HFFc6 (cell line): ENCODE measurements at places on chromosomes 4 and X. TPM values are rescaled to one million over a fixed set of nuclear protein-coding genes. Genes with fewer than 3 reads are reported as not detected.

DNA sequence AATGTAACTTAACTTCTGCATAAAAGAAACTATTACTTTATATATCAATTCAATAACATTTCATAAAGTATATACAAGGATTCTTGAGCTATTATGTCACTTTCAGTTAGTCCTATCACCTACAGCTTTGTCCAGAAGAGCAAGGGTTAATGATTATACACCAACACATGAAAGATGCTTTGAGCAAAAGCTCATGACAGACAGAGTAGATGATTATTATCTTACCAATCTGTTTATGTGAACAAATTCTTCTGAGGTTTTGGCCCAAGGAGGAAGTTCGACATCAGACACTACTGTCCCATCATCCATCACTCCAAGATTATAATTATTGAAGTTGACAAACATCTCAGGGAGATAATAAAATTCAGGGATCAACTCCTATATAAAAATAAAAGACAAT is 166.7 kb upstream of the MAB21L2 start:
- no peak for DNase-seq
- H3K27ac ChIP-seq: no peak overlapping the region
- H3K27me3 ChIP-seq: no peaks in the 10 kb centered on the region

DNA sequence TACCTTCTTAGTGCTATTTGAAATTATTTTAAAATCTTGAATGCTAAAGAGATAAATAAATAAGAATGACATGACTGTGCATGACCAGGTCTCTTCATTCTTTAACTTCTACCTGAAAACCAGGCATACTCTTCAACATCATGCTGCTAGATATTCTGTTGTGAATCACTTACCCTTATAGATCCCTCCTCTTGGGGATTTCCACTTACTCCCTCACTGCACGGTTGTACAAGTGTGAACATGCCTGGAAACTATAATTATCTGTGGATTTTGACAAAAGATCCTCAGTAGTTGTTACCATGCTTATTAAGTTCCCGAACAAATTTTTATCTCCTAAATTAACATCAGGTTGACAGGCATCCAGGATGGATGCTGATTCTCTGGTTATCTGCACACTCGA is 54.3 kb downstream of the ADGRL3 start:
- no peak overlapping the region for H3K27ac ChIP-seq
- H3K4me1 ChIP-seq: no peaks in the 10 kb centered on the region
- no peak overlapping the region for H3K4me3 ChIP-seq
- H3K27me3 ChIP-seq: no peaks in the 10 kb centered on the region
- DNase-seq: no peak

GRCh38 chr4:5799406-5799805 is 88.4 kb downstream of the EVC start:
- no peak overlapping the region for H3K4me3 ChIP-seq
- H3K36me3 ChIP-seq: peaks cover 24% of the 10 kb centered on the region
- H3K27me3 ChIP-seq: peaks cover 4% of the 10 kb centered on the region
- no peak overlapping the region for H3K27ac ChIP-seq
- H3K4me1 ChIP-seq: no peaks in the 10 kb centered on the region; the same call in 1 of the 2 replicates
- DNase-seq: no peak

GRCh38 chrX:151985531-151985930 is 11.1 kb upstream of the GABRE start:
- H3K4me3 ChIP-seq: no peak overlapping the region
- H3K27ac ChIP-seq: no peak overlapping the region
- H3K4me1 ChIP-seq: peaks cover 24% of the 10 kb centered on the region; the same call in 1 of the 2 replicates
- no peaks in the 10 kb centered on the region for H3K27me3 ChIP-seq
- DNase-seq: no peak

- H3K4me3 ChIP-seq: no peak overlapping the region
- DNase-seq: no peak
These were observed 38.4 kb upstream of the ARSD start for GRCh38 chrX:2967584-2967983.

- no peak overlapping the region for H3K4me3 ChIP-seq
- peaks cover 4% of the 10 kb centered on the region for H3K27me3 ChIP-seq
- DNase-seq: no peak
- H3K4me1 ChIP-seq: no peaks in the 10 kb centered on the region
- H3K27ac ChIP-seq: no peak overlapping the region
These were observed 117.0 kb upstream of the TEX13C start for GRCh38 chrX:125202591-125203248.

DNA sequence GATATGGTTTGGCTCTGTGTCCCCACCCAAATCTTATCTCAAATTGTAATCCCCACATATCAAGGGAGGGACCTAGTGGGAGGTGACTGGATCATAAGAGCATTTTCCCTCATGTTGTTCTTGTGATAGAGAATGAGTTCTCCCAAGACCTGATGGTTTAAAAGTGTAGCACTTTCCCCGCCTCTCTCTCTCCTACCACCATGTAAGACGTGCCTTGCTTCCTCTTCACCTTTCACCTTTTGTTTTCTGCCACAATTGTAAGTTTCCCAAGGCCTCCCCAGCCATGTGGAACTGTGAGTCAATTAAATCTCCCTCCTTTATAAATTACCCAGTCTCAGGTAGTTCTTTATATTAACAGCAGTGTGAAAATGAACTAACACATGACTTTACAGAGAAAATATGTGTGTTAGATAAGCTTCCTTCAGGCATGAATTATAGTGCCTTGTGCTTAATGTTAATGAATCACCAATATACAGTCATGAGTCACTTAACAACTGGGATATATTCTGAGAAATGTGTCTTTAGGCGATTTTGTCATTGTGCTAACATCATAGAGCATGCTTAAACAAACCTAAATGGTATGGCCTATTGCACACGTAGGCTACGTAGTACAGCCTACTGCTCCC is 37.9 kb downstream of the PDGFC start:
- peaks cover 3% of the 10 kb centered on the region for H3K27me3 ChIP-seq
- H3K4me1 ChIP-seq: peaks cover 65% of the 10 kb centered on the region
- peak overlapping the region; percentile 66 for H3K4me3 ChIP-seq
- peak; percentile 93 for DNase-seq
- H3K36me3 ChIP-seq: peaks cover 32% of the 10 kb centered on the region

- peaks cover 6% of the 10 kb centered on the region; the same call in 1 of the 2 replicates for H3K4me1 ChIP-seq
- H3K27me3 ChIP-seq: no peaks in the 10 kb centered on the region; the same call in none of the 2 replicates
- H3K4me3 ChIP-seq: no peak overlapping the region
- no peak overlapping the region for H3K27ac ChIP-seq
These were observed 4.5 kb upstream of the MAMLD1 start for GRCh38 chrX:150358651-150359050.

GRCh38 chrX:16882169-16882568 is 12.0 kb upstream of the RBBP7 start:
- DNase-seq: no peak
- H3K4me1 ChIP-seq: peaks cover 6% of the 10 kb centered on the region
- H3K27ac ChIP-seq: no peak overlapping the region
- no peaks in the 10 kb centered on the region; the same call in 1 of the 2 replicates for H3K27me3 ChIP-seq
- no peaks in the 10 kb centered on the region for H3K36me3 ChIP-seq
- peak overlapping the region; percentile 82 for H3K4me3 ChIP-seq

DNA sequence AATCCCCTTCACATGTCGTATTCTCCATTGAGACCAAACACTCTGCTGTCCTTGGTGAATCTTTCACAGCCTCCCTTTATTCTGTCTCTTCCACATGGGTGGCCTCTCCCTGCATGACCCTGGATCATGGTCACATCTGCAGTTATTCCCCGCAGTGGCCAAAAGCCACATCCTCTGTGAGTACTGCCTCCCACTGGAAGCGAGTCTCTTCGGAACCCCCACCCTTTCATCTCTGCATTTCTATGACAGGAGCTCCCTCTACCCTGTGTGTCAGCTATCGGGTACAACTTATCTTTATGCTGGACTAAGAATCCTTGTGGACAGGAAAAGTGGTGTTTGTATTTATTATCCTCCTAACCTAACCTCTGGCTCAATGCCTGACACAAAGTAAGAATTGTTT is 48.6 kb upstream of the SHISA3 start:
- no peak overlapping the region for H3K4me3 ChIP-seq
- no peak for DNase-seq
- no peaks in the 10 kb centered on the region for H3K36me3 ChIP-seq
- H3K27me3 ChIP-seq: no peaks in the 10 kb centered on the region
- no peaks in the 10 kb centered on the region for H3K4me1 ChIP-seq

- H3K4me3 ChIP-seq: no peak overlapping the region
- no peaks in the 10 kb centered on the region for H3K36me3 ChIP-seq
- H3K27me3 ChIP-seq: no peaks in the 10 kb centered on the region
- no peak for DNase-seq
- H3K27ac ChIP-seq: no peak overlapping the region
These were observed 32.3 kb downstream of the SH2D1A start for GRCh38 chrX:124378643-124379042.

DNA sequence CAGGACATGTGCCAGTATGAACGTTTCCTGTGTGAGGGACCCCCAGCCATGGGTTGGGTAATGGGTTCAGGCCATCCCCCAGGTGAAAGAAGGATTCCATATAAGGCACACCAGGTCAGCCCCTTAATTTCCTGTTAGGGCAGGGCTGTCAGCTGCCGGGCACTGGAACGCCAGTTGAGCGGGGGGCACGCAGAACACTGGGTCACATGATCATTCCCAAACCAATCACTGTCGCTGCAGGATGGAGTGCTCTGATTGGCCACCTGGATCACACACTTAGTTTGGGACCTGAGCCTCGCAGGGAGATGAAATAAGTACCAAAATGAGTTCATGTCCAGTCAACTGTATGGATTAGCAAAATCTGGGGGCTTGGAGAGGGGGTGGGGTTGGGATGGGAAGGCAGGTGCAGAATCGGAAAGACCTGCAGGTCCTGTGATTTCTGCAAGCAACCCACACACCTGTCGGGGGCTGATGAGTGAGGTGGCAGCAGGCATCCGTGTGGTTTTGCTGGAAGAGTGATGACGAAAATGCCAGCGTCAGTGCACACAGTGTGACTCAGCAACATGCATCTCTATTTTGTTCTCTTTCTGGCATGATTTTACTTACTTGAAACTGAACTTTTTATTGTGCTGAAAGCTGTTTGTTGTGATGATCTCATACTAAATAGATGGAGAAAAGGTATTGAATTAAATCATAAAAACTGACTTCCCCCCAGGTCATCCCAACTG is 32.2 kb downstream of the RNF212 start:
- peaks cover 20% of the 10 kb centered on the region for H3K4me1 ChIP-seq
- H3K4me3 ChIP-seq: no peak overlapping the region
- H3K27me3 ChIP-seq: peaks cover 53% of the 10 kb centered on the region
- DNase-seq: no peak

The RASSF6 gene
- not detected in 3 replicates for total RNA-seq

GRCh38 chrX:19807414-19807813 is 80.0 kb downstream of the SH3KBP1 start:
- no peak overlapping the region for H3K4me3 ChIP-seq
- H3K27me3 ChIP-seq: no peaks in the 10 kb centered on the region; the same call in 1 of the 2 replicates
- H3K4me1 ChIP-seq: peaks cover 7% of the 10 kb centered on the region; the same call in 1 of the 2 replicates
- DNase-seq: no peak

GRCh38 chr4:3637326-3638016 is 105.2 kb upstream of the LRPAP1 start:
- peaks cover 15% of the 10 kb centered on the region for H3K4me1 ChIP-seq
- no peak for DNase-seq
- H3K27ac ChIP-seq: no peak overlapping the region
- peaks cover 4% of the 10 kb centered on the region; the same call in 1 of the 2 replicates for H3K36me3 ChIP-seq

GRCh38 chr4:190015538-190016368 is 11.3 kb downstream of the FRG2 start:
- no peak for DNase-seq
- no peak overlapping the region for H3K4me3 ChIP-seq
- no peak overlapping the region for H3K27ac ChIP-seq
- H3K36me3 ChIP-seq: no peaks in the 10 kb centered on the region

The TEX13D gene
- total RNA-seq: not detected in 3 replicates

GRCh38 chr4:163611182-163611581 is 116.7 kb downstream of the TMA16 start:
- no peak overlapping the region for H3K4me3 ChIP-seq
- peaks cover 1% of the 10 kb centered on the region; the same call in 1 of the 2 replicates for H3K27me3 ChIP-seq

- H3K27ac ChIP-seq: no peak overlapping the region
- H3K27me3 ChIP-seq: peaks cover 3% of the 10 kb centered on the region; the same call in 1 of the 2 replicates
- no peak for DNase-seq
- H3K4me1 ChIP-seq: 0 out of 2 replicates have a peak, but pooled peaks cover 6% of the 10 kb centered on the region
- H3K36me3 ChIP-seq: no peaks in the 10 kb centered on the region
These were observed 620 bp downstream of the IL9R start for GRCh38 chrX:155998116-155998515.

GRCh38 chr4:104262678-104263077 is 232.0 kb downstream of the CXXC4 start:
- H3K36me3 ChIP-seq: no peaks in the 10 kb centered on the region
- H3K27ac ChIP-seq: no peak overlapping the region
- H3K27me3 ChIP-seq: peaks cover 2% of the 10 kb centered on the region; the same call in 1 of the 2 replicates
- no peak for DNase-seq
- no peak overlapping the region for H3K4me3 ChIP-seq

The GSX2 gene
- total RNA-seq: not detected in 2 replicates

The FAM9B gene
- not detected in 2 replicates for total RNA-seq

The YTHDC1 gene
- 48.0 and 50.6 TPM in 2 replicates for total RNA-seq

The EDNRA gene
- total RNA-seq: 1.4 to 2.5 TPM (median 2.4 TPM) in 3 replicates

The SPANXN4 gene
- not detected in 3 replicates for total RNA-seq

DNA sequence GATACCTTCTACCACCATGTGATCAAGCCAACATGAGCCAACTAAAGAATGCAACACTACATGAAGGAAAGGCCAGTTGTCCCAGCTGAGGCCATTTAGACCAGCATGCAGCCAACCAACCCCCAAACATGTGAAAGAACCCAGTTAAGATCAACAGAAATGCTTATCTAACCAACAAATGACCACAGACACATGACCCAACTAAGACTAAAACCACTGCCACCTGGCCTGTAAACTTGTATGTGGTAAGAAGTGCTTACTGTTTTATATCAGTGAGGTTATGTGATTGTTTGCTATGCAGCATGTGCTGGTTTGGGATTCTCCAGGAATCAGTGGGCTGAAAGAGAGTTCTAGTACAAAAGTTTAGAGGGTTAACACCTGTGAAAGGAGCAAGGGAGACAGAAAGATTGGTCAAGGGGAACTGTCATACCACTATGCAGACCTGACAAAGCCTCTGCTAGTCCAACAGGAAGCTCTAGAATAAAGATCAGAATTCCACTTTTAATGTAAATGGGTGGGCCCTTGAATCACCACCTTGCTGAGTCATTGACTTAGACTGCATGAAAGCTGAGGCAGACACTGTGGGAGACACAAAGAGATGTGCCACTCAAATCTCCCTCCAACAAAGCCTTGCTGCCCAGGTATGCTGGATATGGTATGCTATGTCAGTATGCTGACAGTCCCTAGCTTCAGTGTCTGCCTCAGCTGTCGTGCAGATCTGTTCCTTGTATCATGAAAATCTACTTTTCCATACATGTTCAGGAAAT is 6.1 kb upstream of the SH3D19 start:
- H3K4me1 ChIP-seq: peaks cover 29% of the 10 kb centered on the region
- no peak overlapping the region for H3K27ac ChIP-seq
- H3K27me3 ChIP-seq: no peaks in the 10 kb centered on the region; the same call in 1 of the 2 replicates
- no peak overlapping the region for H3K4me3 ChIP-seq
- no peak for DNase-seq

The REELD1 gene
- total RNA-seq: not detected in 3 replicates
